ENCODE measurements at places on chromosomes 12 and 14. TPM values are rescaled to one million over a fixed set of nuclear protein-coding genes. Genes with fewer than 3 reads are reported as not detected.

RHOJ gene
- 7.6 TPM for total RNA-seq

ASB2 gene
- total RNA-seq = 47.2 TPM

NRIP2 gene
- total RNA-seq = 8.1 TPM

NPAS3 gene
- total RNA-seq = not detected

CBLN3 gene
- total RNA-seq = 1.3 TPM

ASCL1 gene
- not detected for total RNA-seq

GPX2 gene
- 5.0 TPM for total RNA-seq

GRCh38 chr14:31543969-31544799, 17.0 kb upstream of the NUBPL start:
- DNase-seq = no peak

GRCh38 chr12:67996347-67996746, 7.1 kb downstream of the IFNG-AS1 start:
- no peak for DNase-seq

DNA sequence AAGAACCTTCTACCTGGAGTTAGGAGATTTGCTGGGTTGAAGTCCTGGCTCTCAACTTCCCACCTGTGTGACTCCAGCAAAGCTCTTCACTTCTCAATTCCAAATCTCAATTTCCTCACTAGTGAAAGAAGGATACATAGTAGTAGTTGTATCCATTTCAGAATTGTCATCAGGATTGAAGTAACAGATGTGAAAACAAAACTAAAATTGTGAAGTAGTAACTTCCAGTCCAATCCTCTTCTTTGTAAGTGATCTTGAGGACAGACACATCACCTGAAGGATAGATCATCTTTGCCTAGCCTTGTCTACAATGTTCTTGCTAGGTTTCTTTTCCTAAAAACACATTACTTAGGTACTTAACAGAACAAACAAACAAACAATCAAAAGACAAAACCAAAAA, 1.2 kb upstream of the LRRK2 start:
- DNase-seq = no peak

- no peak for DNase-seq
Observed at GRCh38 chr14:23403908-23404307, 4.2 kb downstream of the MYH6 start.

All from thoracic aorta (tissue), 2 donors.